SK-N-SH treated with all-trans-retinoic acid at 6 μM for 48 hours (cell line): ENCODE measurements at places on chromosomes 7 and 10.

DNA sequence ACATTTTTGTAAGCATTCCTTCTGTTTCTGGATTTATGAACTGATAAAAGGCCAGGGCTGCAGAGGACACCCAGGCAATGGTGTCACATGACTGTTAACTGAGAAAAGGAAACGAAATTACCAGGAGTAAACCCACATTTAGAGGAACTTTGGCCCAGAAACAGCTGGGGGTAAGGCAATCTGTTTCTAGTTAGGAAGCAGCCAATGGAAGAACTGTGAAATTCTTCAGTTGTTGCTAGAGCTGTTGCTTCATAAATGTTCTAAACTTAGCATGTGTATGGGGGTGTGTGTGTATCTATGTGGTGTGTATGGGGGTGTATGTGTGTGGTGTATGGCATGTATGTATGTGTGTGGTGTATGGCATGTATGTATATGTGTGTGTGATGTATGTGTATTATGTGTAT, 11.8 kb upstream of the PDCD4 start:
- ATAC-seq = peak; percentile 75

DNA sequence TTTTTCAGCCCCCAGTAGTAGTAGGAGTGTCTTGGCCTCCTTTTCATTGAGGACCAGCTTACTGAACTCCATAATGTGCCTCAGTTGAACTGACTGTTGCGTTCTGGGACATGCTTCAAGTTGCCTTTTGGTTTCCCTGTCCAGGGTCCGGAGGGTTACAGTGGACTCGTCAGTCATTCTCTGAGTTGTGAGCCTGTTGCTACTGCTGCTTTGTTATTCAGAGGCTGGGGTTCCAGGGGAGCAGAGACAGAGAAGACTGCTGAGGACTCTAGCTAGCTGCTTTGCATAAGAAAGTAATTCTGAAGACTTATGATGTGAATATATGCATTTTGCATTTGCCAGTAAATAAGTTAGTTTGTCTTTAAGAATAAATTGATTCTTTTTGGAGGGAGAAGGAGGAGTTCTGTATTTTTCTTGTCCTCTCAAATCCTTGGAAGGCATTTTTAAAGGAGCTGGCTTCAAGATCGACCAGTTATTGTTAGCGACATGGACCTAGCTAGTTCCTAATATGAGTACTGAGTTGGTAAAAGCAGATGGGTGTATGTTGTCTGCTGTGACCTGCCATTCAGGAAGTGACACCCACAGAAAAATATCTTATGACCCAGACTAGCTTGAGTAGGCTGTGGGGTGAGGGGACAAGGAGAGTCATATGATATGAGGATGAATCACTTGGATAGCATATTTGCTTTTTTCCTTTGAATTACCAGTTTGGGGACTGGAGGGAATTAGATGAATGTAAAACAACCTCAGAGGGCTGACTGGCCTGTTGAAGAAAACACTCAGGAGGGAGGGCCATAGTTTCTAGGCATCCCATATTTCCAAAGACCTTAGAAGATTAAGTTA, 8.3 kb downstream of the PI4K2A start:
- ATAC-seq = peak; percentile 92

GRCh38 chr7:105131033-105131656, 117.1 kb downstream of the KMT2E start:
- no peak for ATAC-seq

DNA sequence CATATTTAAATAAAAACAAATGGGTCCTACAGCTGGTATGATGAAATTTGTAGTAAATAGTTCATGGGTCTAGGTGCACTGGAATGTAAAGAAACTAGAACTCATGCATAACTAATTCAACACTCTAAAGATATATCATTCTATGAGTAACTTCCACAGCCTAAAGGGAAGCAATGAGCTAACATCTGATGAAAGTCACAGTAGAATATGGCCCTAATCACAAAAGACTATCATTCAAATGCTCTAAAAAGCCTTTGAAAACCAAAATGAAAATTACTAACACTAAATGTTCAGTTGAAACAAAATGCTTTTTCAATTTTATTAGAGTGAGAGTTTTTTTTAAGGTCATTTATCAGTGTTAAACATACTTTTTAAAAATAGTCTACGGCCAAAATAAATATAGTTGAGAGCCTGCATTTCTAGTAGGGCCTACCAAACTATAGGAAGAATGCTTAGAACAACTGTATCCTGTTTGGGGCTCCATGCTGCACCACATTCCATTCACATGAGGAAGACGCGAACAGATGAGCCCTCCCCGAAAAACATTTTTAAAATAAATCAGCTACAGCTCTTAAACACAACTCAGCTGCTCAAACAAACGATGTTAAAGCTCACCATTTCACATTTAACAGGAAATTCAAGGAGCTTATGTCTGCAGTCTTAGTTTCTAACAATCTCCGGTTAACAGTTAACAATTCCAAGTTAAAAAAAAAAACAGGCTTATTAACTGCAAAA, 134.5 kb downstream of the NRBF2 start:
- ATAC-seq = peak; percentile 61

DNA sequence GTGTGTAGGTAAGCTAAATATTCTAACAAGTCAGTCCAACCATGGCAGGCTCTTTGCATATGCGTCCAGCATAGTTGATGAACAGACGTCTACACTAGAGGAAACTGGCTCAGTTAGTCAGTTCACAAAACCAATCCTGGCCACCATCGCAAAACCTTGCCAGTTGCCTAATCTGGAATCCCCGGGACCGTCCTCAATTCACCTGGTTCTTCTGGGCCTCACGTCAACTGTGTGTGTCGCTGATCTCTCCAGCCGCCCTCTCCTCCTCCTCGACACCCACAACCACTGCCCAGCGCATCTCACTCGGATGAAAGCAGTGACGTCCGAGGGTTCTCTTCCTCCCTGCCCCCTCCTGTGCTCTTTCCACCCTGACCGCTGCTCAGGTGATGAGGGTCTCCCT, 217.8 kb upstream of the SH2B2 start:
- ATAC-seq = no peak

GRCh38 chr7:155795401-155795800, 16.9 kb downstream of the SHH start:
- no peak for ATAC-seq

- ATAC-seq = no peak
Measured at GRCh38 chr10:78173360-78174015, 139.8 kb downstream of the RPS24 start.

GRCh38 chr7:130917669-130918128, 183.7 kb upstream of the KLF14 start:
- no peak; the same call in 2 of the 3 replicates for ATAC-seq

- no peak for ATAC-seq
Measured at GRCh38 chr7:126210707-126211106, 1042.0 kb downstream of the GRM8 start.

DNA sequence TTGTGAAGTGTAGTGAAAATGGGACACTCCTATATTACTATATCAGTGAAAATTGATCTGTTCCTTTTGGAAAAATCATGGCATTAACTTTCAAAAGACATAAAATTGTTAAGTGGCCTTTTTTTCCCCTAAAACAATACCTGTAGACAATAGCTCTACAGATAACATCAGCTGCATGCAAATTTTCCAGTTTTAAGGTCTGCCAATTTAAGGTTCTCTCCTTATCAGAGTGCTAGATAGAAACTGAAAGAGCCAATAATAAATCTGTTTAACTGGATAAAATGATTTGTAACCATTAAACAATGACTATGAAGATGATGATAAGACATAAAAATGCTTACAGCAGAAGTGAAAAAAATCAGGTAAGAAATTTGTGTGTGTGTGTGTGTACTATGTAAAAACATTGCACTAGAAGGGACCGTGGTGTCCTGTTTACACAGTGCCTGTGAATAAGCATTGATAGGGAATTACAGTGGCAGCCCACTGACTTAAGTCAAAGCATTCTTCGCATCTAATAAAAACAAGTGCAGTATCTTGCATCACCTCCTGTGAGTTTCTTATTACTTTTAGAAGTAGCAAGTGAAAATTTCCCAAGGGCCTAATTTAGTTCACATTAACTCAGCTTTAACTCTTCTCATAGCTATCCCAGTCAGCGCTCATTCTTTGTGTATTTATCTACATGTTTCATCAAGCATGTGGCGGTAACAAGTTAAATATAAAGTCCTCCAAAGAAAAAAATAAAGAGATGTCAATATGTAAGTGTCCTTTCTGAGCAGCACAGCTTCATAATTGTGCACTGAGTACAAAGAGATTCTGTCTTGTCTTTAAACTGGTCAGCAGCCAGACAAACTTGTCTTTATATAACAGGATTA, 261.9 kb downstream of the ARL4A start:
- no peak for ATAC-seq

GRCh38 chr10:74104480-74104879, 46.1 kb downstream of the AP3M1 start:
- no peak for ATAC-seq

- ATAC-seq = no peak
Measured at GRCh38 chr7:121197455-121197854, 131.3 kb upstream of the WNT16 start.

- ATAC-seq = no peak
Measured at GRCh38 chr10:49398986-49399385, 3.1 kb upstream of the DRGX start.

- no peak for ATAC-seq
Measured at GRCh38 chr7:77826300-77826699, 27.7 kb downstream of the PHTF2 start.

GRCh38 chr7:123537026-123537642, 2.7 kb upstream of the IQUB start:
- ATAC-seq = no peak

- no peak for ATAC-seq
Measured at GRCh38 chr10:128981881-128982615, 485.0 kb upstream of the MGMT start.

GRCh38 chr7:103059471-103059870, 15.1 kb downstream of the FBXL13 start:
- no peak for ATAC-seq

DNA sequence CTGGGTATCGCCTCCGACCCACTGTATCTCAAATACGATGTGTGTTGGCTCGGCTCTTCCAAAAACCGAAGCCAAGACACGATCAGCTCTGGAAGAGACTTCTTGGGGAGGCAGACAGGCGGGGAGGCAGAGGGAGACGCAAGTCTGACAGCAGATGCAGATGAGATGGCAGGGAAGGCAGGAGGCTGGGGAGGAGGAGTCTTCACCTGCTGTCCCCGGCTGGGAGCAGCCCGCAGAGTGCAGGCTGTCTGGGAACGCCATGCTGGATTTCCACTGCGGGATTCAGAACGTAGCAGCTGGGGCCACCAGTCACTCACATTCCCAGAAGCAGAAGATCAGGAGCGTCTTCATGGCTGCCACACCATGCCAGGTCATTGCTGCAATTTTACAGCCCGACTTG, 29.4 kb downstream of the CTBP2 start:
- ATAC-seq = no peak
